ENCODE measurements at places on chromosomes 6 and 20. TPM values are rescaled to one million over a fixed set of nuclear protein-coding genes. Genes with fewer than 3 reads are reported as not detected.

PERP gene
- total RNA-seq, result 23.9 TPM

GRCh38 chr6:75673884-75674283, 72.2 kb downstream of the SENP6 start:
- DNase-seq, result no peak

- no peak for DNase-seq
Measured at GRCh38 chr20:15236812-15237211, 899.4 kb upstream of the FLRT3 start.

- DNase-seq, result no peak
Measured at GRCh38 chr20:21534453-21534852, 20.6 kb upstream of the NKX2-2 start.

- DNase-seq, result no peak
Measured at GRCh38 chr6:111952821-111953540, 79.7 kb upstream of the FYN start.

DNA sequence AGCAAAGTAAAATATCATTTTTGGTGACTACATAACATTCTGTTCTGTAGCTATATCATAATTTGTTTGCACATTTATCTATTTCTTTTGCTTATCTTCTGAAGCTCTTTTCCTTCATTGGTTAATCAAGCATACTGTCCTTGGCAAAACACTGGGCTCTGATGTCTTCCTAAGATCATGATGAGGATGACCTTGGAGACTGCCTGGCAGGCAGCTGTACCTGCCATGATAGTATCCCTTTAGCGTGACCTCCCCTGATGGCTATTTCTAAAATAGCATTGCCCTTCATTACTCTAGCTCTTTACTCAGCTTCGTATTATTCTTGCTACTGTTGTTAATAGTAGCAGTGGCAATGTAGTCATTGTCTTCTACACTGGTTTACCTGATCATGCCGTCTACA, 46.0 kb upstream of the ELOVL5 start:
- DNase-seq, result no peak

- DNase-seq, result no peak
Measured at GRCh38 chr6:127481628-127482027, 22.4 kb upstream of the KIAA0408 start.

Data from omental fat pad (tissue), 4 donors.